ENCODE measurements at places on chromosomes 5 and 9.

DNA sequence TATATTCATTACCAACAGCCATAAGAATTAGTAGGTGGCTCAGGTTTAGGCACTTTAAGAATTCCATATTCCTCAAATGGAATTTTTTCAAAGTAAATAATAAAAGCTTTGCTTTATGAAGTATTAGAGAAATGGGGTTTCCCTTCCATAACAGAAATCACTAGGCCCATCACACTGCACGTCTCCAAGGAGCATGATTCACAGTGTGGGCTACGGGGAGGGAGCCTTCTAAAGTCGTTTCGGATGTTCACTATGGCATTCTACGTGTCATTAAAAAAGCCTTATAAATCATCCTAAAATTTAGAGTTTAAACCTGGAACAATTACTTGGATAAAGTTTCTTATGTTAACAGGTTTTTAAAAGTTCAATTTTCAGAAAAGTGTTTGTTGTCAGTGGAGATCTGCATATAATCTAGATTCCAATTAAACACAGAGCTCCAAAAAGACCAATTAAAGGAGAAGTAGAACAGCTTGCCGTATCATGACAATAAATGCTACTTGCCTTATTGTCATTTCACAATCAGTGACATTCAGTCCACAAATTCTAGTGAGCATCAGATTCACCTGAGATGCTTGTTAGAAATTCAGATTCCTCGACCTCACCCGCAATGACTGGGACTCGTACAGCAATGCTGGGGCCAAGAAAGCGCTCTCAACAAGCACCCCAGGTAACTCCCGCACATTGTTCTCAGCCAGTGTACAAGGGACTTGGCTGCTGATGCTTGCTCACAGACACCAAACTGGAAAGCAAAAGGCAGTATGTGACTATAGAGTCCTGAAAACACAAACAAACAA is 115.7 kb downstream of the NFIB start:
- DNase-seq = no peak

- DNase-seq = peak; percentile 57
Observed at GRCh38 chr9:72952914-72953313, at the start of gene ALDH1A1. ALDH1A1 (minus strand) TSS chr9:72953053; CDS start chr9:72953000, 53 bp downstream.

- no peak for DNase-seq
Observed at GRCh38 chr9:123309611-123310010, 41.2 kb upstream of the STRBP start.

GRCh38 chr9:69976152-69976551 is 67.5 kb upstream of the MAMDC2 start:
- DNase-seq = no peak

DNA sequence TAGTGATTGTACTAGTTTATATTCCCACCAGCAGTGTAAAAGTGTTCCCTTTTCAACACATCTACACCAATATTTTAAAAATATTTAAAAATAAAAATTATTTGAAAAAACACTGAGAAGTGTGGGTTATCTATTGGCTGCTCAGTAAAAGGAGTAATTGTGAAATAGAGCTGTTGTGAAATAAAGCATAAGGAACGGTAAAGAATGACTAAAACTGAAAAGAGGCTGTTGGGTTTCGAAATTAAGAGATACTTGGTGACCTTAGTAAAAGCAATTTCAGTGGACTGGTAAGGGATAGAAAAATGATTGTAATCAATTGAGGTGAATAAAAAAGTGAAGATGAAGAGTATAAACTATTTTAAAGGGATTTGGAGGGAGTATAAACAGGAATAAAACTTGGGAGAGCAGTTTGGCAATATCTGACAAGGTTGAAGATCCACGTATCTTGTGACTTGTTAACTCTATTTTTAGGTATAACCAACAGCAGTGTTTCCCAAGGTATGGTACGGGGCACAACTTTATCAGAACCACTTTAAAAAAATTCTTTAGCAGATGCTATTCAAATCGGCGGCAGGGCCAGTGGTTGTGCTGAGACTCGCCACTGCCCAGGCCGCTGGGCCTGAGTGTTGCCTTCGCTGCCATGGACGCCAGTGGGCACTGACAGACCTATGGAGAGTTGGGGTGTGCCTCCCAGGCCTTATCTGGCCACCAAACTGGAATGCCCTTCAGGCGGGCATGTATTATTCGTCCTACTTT is 63.3 kb downstream of the TMEM38B start:
- no peak for DNase-seq

DNA sequence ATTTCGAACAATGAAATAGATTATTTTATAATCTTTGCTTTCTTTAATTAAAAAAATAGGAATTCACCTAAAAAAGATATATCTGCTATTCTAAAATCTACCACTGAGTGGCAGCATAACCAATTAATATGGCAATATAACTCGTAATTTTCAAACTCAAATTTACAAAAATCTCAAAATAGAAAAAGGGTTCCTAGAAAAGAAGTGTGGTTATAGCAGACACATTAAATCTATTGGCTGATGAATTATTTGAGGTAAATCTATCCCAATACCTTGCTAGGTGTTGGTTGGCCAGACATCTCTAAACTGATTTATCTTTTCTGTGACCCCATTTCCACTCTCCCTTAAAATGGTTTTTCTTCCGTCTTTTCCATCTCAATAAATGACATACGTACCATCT is 30.2 kb upstream of the NRG2 start:
- DNase-seq = peak; percentile 25

DNA sequence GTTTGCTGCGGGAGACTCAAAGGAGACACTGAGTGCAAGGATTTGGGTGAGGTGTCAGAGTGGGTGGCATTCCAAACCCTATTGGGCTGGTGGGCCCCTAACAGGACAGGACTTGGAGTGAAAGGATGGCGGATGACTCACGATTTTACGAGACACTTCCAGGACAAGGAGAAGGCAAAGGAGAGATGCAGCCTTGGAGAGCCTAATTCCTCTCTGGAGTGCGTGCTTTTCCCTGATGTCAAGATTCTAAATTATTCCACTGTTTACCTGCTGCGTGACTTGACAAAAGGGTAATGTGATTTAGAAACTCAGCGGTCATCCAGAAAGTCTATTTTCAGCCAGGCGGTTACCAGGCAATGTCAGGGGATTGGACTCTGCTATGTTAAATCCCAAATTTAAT is 41.6 kb upstream of the CD180 start:
- no peak for DNase-seq

GRCh38 chr5:88686726-88687125 is 196.3 kb downstream of the MEF2C start:
- DNase-seq = no peak

GRCh38 chr5:32639943-32640342 is 54.6 kb downstream of the SUB1 start:
- no peak for DNase-seq
